Stimulated activated CD8-positive, alpha-beta memory T cell treated with anti-CD3 and anti-CD28 coated beads, Interleukin-7, amount 100 ng/mL, for 48 hours (primary cell): ENCODE measurements at places on chromosomes 5 and 9.

GRCh38 chr5:6468104-6468503 is 19.4 kb downstream of the UBE2QL1 start:
- DNase-seq: no peak

DNA sequence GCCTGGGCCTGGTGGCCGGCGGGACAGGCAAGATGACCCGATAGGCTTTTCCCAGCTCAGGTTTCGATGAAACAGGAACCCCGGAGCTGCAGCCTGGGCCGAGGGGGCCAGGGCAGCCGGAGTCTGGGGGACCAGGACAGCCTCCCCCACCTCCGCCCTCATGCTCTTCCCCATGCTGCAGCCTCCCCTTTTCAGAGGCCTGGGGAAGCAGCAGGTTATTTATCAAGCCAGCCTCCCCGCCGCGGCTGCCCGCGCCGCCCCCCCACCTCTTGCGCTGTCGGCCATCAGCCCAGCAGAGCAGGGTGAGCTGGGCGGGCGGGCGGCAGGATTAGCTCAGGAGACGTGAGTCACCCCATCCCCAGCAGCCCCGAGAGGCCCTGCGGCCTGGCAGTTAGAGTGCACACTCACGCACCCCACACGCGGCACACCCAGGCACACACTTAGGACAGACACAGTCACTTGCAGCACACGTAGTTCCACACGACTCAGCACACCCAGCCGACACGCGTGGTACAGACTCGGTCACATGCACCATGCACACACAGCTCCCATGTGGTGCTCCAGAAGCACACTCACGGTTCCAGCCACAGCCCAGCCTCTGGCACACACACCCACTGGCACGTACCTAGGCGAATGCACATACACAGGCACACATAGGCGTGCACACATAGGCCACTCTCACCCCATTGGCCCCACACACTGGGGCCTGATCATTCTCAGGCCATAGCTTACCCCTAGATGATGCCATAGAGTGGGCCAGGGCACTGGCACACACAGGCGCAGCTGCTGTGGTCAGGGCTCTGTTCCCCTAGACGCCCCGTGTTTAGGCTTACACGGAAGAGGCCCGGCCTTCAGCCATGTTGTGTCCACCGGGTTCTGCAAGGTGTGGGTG is 13.0 kb downstream of the CXXC5 start:
- no peak for DNase-seq

- no peak for DNase-seq
Observed at GRCh38 chr5:96115147-96115807, 153.6 kb upstream of the ELL2 start.

- no peak for DNase-seq
Observed at GRCh38 chr5:180085837-180086236, 14.3 kb upstream of the RNF130 start.

GRCh38 chr5:169422087-169422486 is 121.1 kb upstream of the SLIT3 start:
- no peak for DNase-seq

- DNase-seq: no peak
Observed at GRCh38 chr5:134086225-134086942, 28.1 kb upstream of the TCF7 start.

DNA sequence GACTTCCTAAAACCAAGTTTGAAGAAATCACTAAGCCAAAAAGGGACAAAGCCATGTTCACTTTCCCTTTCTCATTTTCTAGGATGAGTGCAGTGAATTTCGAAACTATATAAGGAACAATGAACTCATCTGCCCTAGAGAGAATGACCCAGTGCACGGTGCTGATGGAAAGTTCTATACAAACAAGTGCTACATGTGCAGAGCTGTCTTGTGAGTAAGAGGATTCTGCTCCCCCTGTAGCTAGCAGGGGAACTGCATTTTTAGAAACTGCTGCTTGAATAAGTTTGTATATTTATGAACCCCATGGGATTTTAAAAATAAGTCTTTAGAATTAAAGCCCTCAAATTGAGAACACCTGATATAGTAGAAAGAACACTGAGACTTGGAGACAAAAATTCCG is 42.7 kb upstream of the SPINK14 start:
- no peak for DNase-seq

DNA sequence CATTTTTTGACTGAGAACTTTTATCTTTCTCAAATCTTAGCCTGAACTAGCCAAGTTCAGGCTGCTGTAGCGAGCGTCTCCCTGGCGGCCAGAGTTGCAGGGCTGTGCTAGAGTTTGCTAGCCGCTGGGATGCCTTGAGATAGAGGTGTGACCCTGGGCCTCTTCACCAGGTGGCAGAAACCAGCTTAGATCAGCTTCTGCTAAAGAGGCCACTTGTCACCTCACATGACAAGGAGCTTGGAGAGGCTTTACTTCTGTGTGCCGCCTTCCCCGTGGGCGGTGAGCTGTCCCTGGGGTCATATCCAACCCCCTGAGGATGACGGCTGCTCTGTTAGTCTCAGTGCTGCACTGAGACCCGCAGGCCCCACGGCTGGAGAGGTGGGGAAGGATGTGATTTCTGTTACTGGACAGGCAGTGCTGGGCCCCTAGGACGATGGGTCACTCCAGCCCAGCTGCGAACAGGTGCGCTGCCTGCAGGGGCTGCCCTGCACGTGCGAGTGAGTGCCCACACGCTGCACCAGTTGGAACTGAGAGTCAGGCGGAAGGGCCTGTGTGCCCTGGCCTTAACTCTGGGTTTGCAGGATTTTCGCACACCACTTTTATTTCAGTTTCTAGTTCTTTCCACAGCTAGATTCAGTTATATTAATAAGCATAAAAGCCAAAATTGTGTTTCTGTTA is 63.8 kb downstream of the EHMT1 start:
- no peak for DNase-seq

- DNase-seq: no peak
Observed at GRCh38 chr5:62812621-62813255, 234.1 kb downstream of the LRRC70 start.

DNA sequence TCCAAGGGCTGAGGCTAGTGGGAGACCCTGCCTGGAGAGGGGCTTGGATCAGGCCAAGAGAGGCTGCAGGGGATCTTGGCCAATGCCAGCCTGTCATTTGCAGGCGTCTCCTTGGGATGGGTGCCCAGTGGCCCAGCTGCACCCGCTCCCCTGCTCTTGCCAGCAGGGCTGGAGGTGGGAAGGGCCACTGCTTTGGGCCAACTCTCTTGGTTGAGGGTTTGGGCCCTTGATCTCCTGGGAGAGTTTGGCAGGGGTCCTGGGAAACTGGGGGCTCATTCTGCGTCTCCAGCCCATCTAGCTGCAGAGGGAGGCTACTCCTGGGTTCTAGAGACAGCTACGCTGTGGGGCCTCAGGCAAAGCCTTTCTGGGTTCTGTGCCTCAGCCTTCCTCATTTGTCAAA is 10.5 kb downstream of the PSD2 start:
- no peak for DNase-seq

- DNase-seq: no peak
Observed at GRCh38 chr9:27595733-27596132, 22.5 kb upstream of the C9orf72 start.

GRCh38 chr5:174259696-174260420 is 214.4 kb downstream of the NSG2 start:
- DNase-seq: no peak

DNA sequence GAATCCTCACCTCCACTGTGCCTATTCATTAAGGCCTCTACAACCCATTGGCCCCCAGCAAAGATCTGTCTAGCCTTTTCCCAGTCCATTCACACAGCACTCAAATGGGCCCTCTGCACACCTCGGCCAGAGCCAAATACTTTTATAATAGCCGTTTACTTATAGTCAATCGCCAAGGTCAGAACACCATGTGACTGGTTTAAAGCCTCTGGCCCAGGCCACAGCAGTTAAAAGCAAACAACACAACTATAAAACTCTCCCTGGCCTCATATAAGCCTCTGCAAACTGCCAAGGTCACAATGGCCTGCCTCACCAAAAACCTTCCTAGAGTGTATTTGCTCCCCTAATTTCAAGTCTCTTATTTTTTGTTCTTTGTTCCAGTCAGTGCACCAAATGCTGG is 562.6 kb downstream of the CAAP1 start:
- DNase-seq: no peak

DNA sequence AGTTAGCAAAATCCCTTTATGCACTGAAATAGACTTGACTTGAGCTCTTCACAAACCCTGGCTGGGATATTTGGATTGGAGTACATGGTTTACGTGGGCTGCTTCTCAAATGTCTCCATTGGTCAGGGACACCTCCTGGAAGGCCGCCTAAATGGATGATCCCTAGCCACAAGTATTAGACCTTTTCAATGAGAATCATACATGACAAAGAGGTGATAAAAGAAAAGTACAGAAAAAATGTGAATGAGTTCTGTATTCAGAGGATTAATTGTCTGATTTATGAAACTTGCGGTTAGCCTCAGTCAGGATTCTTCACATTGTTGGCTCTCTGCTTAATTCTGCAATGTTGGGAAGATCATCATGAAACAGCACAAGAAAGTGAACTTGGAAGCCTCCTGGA is 752.8 kb upstream of the ADAMTS16 start:
- DNase-seq: no peak

GRCh38 chr5:154977409-154977808 is 36.1 kb upstream of the KIF4B start:
- DNase-seq: no peak

DNA sequence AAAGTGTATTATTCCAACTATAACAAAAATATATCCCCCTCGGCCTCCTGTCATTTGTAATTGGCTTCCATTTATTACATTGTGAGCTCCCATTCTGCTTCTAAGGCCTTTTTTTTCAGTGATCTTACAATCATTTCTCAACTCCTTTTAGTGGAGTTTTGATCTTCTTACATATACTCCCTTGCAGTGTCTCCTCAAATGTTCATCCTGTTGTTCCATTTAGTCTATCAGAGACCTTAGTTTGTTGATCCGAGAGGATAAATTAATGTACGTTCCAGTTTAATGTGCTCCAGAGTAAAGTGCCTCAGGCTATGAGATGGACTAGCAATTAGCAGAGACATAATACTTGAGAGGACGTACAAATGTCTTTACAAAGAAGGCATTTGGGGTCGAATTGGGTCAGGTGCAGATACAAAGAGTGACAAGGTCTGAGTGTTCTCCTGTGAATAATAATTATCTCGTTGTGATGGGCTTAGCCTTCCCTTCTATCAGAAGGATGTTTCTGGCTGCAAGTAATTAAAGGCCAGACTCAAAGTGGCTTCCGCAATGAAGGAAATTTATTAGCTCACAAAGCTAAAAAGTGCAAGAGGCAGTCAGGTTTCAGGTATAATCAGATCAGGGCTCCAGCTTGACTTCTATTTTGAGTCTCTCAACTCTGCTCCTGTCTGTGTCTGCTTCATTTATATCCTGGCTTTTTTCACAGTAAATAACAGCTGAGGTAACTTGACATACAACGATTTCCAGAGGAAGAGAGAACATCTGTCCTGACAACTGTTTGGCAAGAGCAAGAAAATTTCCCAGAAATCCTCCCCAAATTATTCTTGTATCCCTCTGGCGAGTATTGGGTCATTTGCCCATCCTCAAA is 30.1 kb downstream of the ARRDC3 start:
- DNase-seq: no peak

- DNase-seq: no peak
Observed at GRCh38 chr5:14628346-14628745, 36.2 kb upstream of the OTULIN start.

DNA sequence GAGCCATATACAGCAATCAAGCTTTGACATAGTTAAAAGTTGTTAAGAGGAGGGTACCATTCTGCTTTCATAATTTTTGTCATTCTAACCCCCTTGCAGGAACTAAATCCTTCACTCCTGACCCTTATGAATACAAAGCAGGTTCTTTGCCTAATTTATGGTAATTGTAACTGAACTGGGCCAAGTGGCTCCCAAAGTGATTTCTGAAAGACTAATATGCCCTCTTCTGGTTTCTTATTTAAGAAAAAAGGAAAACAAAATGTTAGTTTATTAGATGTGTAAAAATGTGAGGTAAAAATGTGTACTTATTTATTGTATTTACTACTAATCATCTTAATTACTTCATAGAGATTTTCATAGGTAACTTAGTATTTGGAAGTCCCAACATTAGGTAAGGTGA is 268.5 kb downstream of the BNC2 start:
- no peak for DNase-seq

- no peak for DNase-seq
Observed at GRCh38 chr5:134662971-134663370, 14.4 kb downstream of the SEC24A start.

DNA sequence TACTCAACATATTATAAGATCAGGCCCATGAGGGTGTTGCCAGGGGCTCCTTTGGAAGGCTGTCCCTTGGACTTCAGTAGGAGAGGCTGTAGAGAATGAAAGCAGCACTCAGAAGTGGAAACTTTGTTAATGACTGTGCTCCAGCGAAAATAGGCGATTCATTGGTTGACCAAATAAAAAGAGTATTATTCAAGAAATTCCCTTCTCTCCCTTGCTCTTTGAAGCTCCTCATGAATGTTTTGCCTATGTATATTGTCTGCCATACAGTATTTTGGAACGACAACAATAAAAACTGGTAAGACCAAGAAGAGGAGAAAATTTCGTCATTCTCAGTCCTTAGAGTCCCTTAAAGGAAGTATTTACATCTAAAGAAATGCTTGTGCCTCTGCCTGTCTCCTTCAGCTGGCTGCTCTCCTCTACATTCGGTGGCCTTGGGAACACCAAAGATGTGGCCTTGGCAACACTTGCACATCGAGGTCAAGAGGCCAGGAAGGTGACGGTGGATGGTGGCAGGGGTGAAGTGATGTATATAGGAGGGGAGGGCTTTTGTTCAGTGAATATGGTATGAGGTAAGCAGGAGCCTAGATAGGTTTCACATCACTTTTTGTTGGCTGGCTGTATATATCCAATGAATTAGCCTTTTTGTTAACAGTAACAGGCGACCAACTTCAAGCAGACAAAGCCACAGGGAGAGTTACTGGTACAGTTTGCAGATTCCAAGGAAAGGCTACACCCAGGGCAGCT is 95.0 kb upstream of the ACTBL2 start:
- no peak for DNase-seq

- DNase-seq: no peak
Observed at GRCh38 chr9:20722221-20722620, 38.2 kb downstream of the FOCAD start.

- no peak for DNase-seq
Observed at GRCh38 chr9:15104826-15105420, 194.7 kb upstream of the FREM1 start.
